Frontal cortex (tissue), 4 donors: ENCODE measurements at places on chromosomes 13 and 19.

- DNase-seq: peak; percentile 74
Measured at GRCh38 chr19:44025217-44025936, at the start of gene ZNF222. TSS of gene ZNF222 (plus strand) at chr19:44025379. CDS start at chr19:44025437, 58 bp downstream.

GRCh38 chr19:39355253-39355652, 13.0 kb downstream of the SAMD4B start:
- DNase-seq: no peak

DNA sequence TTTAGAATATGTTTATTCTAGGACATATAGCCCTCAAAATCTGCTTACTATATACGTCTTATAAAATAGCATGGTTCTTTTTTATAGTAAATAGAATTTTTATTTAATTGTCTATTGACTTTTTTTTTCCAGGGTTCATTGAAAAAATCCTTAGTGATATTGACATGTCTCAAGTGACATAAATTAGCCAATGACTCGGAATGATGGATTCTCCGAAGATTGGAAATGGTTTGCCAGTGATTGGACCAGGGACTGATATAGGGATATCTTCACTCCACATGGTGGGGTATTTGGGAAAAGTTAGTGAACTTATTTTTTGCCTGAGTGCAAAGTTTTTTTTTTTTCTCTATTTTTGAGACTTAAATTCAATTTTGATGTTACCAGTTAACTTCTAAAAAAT, 3.2 kb downstream of the USPL1 start:
- no peak for DNase-seq

- no peak for DNase-seq
Measured at GRCh38 chr19:36059180-36059910, 4.6 kb downstream of the WDR62 start.
